K562 (cell line): ENCODE measurements at places on chromosomes 2 and 18. TPM values are rescaled to one million over a fixed set of nuclear protein-coding genes. Genes with fewer than 3 reads are reported as not detected.

- no peak for DNase-seq
These were observed 151.9 kb upstream of the SKOR2 start for GRCh38 chr18:47403317-47403716.

DNA sequence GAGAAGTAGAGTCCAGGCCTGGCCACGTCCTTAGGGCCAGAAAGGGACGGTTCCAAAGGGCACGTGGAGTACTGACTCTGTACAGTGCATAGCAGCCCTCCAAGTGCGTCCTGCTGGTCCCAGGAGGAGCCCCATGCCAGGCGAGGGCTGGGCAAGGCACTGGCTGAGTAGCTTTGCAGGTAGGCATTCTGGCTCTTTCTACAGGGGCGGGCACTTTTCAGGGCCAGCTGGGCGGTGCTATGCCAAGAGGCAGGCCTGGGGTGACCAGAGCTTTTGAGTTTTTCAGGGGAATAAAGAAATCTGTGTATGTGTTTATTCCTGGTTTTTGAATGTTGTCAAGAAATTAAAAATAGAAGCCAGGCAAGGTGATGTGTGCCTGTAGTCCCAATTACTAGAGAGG lies 15.4 kb upstream of the GLI2 start:
- DNase-seq, result no peak

DNA sequence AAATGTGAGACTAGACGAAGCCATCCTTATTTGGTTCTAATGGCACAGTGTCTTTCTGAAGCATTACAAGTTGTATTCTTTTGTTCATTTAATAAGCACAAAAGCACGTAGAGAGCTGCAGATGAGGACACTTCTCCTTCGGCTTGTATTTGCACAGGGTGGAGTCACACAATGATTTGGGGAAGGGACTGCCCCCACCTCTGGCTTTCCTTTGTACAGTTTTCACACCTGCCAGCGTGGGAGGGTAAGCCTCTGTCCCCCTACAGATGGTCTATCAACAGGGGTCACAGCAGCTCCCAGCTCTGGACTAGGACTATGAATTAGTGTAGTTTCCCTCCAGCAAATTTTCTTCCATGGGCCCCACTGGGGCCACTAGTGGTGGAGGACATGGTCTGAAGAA lies 108.2 kb upstream of the KLHL14 start:
- DNase-seq, result no peak

DNA sequence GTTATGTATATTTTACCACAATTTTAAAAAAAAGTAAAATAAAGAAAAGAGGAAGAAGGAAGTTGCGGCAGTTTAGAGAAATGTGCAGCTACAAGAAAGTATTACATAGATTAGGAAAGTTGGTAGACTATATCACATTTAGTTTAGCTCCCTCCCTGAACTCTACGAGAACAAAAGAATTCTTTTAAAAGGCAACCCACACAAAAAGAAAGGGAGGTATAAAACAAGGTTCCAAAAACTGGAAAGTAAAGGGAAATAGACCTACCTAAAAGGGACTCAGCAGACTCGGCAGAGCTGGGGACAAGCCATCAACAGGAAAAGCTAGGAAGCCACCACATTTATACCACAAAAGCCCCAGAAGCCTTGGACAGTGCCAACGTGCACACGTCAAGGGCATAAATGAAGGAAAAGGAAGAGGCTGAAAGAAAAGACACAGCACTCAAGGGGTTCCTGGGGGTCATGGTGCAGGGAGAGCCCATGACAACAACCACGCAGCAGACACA lies 9.1 kb downstream of the TMEM127 start:
- DNase-seq, result no peak

The TRIM43 gene
- total RNA-seq, result not detected in 2 replicates

The UGT1A8 gene
- total RNA-seq, result not detected in 2 replicates
